Muscle of leg (tissue), 16 donors: ENCODE measurements at places on chromosomes 1 and 21. TPM values are rescaled to one million over a fixed set of nuclear protein-coding genes. Genes with fewer than 3 reads are reported as not detected.

DNA sequence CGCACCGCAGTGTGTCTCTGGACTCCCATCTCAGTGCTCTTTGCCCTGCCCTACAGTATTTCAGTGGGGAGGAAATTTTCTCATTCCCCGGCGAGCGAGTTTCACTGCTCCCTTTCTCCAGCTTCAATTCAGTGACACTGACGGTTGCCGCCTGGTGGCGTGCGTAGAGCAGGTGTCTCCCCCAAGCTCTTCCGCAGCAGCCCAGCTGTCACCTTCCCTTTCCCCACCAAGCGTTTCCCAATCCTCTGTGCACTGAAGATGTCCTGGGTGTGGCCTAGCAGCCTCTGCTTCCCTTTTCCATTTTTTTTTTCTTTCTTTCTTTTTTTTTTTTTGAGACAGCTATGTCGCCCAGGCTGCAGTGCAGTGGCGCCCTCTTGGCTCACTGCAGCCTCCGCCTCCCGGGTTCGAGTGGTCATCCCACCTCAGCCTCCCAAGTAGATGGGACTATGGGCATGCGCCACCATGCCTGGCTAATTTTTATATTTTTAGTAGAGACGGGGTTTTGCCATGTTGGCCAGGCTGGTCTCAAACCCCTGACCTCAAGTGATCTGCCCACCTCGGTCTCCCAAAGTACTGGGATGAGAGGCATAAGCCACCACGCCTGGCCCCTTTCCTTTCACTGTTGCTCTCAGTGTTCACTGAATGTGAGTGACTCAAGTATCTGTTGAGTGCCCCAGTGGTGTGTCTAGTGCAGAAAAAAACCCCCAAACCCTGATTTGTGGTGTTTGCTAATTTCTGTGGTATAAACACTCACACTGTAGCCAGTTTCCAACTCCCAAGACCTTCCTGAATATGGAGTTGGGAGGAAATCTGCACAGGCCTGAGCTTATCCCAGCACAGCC is 30.1 kb downstream of the TNFRSF1B start:
- peak; percentile 68 for DNase-seq

DNA sequence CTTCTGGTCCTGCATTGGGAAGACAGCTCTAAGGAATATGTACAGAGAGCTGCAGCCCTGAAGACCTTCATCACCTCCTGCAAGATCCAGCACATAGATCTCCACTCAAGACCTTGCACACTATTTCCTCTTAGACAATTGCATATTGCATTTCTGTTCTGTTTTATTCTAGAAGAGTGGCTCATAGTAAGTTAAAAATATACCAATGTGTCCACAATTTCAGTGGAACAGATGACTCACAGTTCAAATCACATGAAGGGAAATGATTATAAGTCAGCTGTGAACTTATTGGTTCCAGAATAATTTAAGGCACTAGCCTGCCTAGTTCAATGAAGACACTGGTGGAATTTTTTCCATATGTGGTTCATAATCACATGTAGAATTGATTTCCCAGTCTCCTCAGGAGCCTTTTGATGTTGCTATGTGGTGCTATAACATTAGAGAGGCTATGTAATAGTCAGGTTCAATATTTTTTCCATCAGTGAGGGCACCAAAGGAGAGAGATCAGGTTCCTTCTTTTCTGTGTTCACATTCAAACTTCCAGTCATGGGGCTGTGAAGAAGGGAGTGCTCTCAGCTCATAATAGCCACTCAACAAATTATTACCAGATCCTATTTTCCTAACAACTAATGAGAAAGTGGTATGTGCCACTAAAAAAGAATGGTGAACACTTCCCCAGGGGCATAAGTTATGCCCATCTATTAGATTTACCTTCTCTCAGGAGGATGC is 9.8 kb upstream of the AK5 start:
- peak; percentile 62 for DNase-seq

GRCh38 chr1:12764016-12764415 is 9.5 kb upstream of the PRAMEF12 start:
- DNase-seq = no peak

DNA sequence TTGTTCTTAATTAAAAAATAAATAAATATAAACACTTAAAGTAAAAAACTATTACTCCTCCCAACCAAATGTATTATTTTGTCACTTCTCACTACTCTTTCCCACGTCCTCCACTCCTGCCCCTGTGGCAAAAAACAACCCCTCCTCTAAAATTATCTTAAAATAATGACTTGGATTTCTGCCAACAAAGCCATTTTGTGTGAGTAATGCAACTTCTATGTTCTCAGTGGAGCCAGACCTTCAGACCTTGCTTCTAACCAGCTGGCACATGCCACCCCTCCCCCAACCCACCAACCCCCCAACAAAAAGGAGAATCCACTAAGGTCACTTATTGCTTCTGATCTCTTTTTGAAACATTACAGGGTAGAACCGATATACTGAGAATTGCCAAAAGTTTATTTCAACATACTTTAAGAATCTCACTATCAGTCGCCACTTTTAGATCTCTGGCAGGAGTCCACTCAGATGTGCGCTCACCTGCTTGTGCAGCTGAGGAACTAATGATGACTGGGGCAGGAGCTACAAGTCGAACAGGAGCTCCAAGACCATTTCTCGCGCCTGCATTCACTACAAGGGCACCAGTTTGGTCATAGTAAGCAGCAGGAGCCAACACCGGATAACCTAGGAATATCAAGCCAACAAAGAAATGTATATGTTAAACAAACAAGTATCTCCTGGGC is 58.3 kb upstream of the SDC3 start:
- DNase-seq = peak; percentile 49

- DNase-seq = no peak
Observed at GRCh38 chr1:207649865-207650580, 5.1 kb downstream of the CR1L start.

- DNase-seq = no peak
Observed at GRCh38 chr21:21103692-21104091, 105.5 kb downstream of the NCAM2 start.

DNA sequence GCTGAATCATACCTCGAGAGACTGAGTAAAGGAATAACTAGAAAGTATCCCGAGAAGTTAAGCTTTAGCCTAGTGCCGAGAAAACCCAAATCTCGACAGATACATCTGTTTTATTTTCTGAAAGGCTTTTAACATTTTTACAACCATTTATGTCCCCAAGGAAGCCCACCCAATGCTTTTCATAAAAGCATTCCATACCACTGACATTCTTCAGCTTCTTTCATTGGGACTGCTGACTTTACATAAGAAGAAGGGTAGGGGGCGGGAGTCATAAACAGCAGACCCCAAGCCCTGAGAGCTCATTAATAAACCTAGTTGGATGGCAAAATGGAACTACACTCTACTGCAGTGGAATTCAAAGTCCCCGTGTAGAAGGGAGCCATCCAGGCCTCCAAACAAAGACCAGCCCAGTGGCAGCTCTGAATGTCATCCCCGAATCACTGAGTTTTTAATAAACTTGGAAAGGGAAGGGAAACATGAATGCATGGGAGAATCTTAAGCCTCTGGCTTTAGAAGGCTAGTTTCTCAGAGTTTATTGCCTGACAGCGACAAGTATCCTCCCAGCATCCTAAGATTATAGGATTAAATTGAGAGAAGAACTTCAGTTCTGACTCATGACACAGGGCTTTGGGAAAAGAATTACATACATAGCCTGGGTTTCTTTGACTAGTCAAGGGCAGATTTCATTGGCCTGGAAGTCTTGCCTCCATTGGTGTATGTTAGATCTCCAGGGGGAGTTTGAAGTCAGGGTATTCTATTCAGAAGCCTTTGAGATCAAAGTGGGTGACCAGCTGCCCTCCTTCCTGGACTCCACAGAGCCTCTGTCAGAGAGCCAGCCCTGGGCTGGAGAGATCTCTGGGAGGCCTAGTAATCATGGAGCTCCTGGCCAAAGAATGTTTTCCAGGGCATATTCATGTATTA is 3.7 kb downstream of the ATF3 start:
- DNase-seq = no peak

The IQCC gene
- polyA plus RNA-seq = 3.7 TPM

DNA sequence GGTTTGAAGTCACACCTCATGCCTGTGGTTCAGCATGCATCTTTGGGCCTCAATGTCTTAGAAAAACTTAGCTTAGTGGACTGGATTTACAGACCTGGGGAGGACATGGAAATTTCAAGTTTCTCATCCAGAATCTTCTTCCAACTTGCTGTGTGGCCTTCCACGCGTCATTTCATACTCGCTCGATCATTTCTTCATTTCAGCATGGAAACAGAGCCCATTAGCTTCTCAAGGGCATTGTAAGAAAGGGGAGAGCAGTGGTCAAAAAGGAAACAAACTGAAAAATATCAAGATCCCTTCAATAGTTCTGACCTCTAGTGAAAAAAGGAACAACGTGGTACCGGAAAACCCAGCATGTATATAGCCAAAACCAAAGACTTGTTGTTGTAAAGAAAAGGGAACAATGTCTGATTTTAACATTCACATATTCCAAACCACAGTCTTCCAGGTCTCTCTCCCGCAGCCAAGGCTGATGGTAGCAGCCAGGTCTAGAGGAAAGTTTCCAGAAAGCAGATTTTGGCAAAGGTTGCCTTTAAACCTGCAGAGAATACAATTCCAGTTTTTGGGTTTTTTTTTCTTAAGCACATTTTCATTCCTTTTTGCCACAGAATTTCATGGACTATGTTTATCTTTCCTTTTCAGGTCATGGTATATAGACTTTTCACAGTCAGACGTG is 97.0 kb upstream of the CDC42BPA start:
- peak; percentile 93 for DNase-seq

GRCh38 chr1:199410462-199410861 is 617.0 kb upstream of the NR5A2 start:
- no peak for DNase-seq

GRCh38 chr1:33348194-33348593 is 27.3 kb upstream of the A3GALT2 start:
- DNase-seq = no peak

DNA sequence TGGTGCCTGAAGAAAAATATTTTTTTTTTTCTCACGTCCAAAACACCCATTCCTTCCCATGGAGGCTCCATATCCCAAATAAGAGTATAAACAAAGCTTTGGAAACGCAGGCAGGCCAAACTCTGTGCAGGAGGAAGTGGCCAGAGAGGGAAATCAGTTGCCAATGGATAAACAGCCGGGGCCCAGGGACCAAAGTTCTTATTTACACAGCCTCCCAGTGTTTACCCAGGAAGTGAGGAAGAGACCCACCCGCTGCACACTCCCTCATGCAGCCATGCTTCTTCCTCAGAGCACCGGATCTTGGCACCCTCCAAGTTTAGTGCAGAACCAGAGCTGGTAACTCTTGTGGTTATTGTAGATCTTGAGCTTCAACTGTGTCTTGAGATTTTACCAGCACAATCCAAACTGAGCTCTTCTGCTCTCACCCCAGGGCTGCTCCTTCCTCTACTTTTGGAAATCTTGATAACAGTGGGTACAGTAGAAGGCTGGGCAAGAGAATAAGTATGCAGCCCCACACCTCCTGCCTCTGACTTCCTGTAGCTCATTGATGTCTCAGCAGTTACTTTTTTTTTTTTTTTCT is 14.2 kb downstream of the MARCKSL1 start:
- DNase-seq = no peak

GRCh38 chr1:166918956-166919316 is 42.9 kb upstream of the TADA1 start:
- no peak for DNase-seq

The KRTAP19-5 gene
- polyA plus RNA-seq = not detected

GRCh38 chr1:49252917-49253316 is 476.2 kb upstream of the BEND5 start:
- no peak for DNase-seq

DNA sequence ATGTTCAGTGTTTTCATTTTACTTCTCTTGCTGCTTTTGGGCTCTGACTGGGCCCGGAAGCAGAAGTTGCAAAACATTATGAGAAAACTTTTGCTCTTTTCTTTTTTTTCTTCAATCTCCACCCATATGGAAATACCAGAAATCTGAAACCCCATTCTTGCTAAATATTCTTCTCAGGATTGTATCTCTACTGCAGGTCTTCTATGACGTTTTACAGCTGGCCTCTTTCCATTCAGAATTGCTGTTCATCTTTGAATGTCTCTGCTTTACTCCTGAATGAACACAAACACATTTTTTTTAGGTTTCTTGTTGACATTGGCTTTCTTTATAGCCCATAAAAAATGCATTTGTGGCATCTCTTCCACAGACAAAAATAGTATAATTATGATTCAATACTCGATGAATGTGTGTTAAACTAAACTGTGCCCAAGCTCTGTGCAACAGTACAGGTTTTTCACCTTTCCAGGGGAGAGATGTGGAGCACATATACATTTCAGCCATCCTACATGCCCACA is 18.8 kb downstream of the PTPRC start:
- peak; percentile 60 for DNase-seq

- no peak for DNase-seq
Observed at GRCh38 chr21:40671716-40672115, 175.2 kb downstream of the DSCAM start.

DNA sequence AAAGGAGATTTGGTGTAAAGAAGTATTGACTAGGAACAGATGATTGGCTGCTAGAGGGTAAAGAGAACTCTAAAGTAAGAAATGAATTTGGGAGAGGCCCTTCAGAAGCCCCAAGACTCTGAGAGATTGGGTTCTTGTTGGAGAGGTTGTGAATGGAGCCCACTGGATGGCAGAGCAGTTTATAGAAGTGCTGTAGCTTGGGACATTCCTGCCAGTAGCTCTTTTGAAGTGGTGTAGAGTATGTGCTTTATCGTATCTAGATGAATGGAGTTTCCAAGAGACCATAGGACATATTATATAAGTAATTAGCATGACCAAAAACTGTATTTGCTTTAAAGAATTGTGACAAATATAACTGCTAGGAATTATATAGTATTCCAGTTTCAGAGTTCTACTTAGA is 21.3 kb downstream of the USP25 start:
- DNase-seq = no peak

GRCh38 chr1:208799186-208799585 is 555.0 kb upstream of the PLXNA2 start:
- no peak for DNase-seq

- no peak for DNase-seq
Observed at GRCh38 chr1:918353-918752, 5.4 kb upstream of the SAMD11 start.

The C2CD4D gene
- 0.27 TPM for polyA plus RNA-seq

- no peak for DNase-seq
Observed at GRCh38 chr21:41627428-41627827, 119.5 kb upstream of the TMPRSS2 start.

The OR2M3 gene
- 0.03 TPM for polyA plus RNA-seq

The TNNT2 gene
- polyA plus RNA-seq = 849 TPM

DNA sequence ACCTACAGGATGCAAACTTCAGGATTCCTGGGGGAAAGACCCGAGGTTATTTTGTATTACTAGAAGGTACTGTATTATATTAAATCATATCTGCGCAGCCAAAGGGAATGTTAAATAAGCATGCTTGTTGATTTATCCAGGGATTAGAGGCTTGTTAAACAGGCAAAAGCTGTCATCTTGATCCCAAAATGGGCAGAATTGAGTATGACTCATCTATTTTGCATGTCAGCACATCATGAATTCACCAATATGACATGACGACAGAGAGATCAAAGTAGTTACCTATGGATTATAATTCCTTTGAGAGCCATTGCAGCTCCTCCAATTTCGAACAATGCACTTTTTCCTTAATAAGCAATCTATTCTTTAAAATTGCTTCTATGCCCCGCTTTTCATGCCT is 66.1 kb downstream of the TBX15 start:
- no peak for DNase-seq

The CXADR gene
- 0.48 TPM for polyA plus RNA-seq
